ENCODE measurements at places on chromosomes 2 and 18.

- no peak for DNase-seq
Observed at GRCh38 chr2:135208016-135208415, 155.9 kb downstream of the RAB3GAP1 start.

DNA sequence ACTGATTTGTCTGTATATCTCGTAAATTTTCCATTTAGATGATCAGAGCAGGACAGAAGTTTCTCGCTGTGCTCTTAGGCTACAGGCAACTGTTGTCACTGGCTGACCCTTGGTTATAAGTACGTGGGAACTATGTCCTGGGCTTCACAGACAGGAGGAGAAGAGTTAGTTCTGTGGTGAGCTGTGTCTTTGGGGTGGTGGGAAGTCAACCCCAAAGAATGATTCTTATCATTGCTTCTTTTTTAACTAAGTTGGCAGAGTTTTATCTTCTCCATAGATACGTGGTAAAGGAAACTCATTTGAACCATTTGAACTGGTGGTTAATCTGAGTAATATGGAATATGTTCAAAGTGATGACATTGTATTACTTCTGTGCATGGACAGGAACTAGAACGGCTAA is 230.6 kb upstream of the EPAS1 start:
- DNase-seq, result no peak

DNA sequence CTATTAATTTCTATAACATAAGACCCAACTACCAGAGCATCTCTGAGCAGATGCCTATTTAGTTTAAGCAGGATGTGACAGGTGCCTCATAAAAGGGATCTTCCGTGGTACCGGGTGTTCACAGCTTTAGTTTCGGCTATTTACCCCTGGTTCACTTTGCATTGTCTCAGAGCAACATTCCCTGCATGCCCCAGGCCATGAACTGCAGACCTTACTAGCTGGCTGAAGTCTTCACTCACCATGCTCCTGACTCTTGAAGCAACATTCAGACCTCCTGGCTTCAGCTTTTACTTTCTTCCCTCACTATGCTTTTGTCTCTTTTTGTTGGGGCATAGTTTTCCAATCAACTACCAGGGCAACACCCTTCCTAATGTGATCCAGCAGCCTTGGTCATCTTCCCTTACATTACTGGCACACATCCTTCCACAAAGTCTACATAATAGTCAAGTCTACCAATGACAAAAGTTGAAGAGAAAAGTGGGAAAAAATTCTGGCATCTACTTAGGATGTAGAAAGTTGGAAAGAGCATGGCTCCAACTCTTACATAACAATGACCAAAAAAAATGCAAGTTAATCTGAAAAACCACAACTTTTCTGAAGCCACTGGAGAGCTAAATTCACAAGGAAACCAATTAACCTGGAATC is 99.2 kb downstream of the SESTD1 start:
- DNase-seq, result no peak

- no peak for DNase-seq
Observed at GRCh38 chr2:50724837-50725236, 307.1 kb downstream of the NRXN1 start.

DNA sequence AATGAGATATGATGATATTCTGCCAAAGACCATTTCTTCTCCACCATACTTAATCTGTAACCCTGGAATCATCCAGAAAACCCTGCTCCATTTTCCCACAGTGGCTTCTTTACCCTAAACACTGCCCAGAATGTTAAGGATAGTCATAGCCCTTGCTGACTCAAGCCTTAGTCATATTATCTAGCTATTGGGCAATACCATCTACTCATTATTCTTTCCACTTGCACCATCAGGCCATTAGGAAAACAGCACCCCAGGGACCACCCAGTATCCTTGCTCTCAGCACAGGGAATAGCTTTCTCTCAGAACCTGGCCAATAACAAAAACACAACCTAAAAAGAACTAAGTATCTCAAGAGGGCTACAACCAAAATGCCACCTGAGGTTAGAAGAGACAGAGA is 445.7 kb upstream of the SLC14A2 start:
- no peak for DNase-seq

Data from NCI-H2107 (cell line).